NCI-H2081 (cell line): ENCODE measurements at places on chromosomes 4 and X.
A peak's percentile ranks its signal among the peaks of the same experiment; 100 is the strongest.

GRCh38 chr4:108637856-108638255 lies 12.5 kb upstream of the OSTC start:
- DNase-seq, result no peak

DNA sequence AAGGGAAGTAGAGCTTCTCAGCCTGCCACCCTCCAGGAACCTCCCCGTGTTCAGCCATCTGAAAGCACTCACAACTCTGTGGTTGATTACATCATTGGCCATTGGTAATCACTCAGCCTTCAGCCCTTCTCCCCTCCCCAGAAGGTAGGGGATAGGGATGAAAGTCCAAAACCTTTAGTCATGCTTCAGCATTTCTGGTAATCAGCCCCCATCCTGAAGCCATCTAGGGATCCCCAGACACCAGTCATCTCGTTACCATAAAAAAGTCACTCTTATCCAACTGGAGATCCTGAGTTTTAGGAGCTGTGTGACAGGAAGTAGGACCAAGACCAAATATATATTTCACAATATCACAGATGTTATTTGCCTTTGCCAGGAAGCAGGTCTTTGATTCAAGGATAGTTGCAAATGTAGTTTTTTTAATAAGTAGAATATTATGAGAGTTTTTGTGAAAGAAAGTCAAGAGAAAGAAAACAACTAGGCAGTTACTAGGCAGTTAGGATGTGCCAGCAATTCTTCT lies 364.6 kb upstream of the NOCT start:
- DNase-seq, result no peak

DNA sequence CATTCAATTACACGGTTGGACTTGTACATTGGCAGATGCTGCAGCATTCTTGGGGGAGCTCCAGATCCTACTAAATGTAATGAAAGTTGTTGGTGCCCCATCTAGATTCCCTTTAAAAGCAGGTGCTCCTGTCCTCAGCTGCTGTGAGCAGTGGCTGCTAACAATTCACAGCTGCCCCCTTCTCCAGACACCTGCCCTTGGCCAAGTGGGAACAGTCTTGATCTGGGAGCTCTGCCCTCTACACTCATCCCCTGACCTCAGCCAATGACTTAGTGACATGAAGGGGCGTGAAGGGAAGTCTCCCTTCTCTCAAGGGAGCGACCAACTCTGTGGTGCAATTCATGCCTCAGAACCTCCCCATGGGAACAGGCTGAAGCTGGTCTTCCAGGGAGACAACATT lies 125.7 kb downstream of the EIF4E start:
- no peak for DNase-seq

- DNase-seq, result no peak
Observed at GRCh38 chrX:40012868-40013265, 84.9 kb downstream of the BCOR start.

- DNase-seq, result no peak
Observed at GRCh38 chr4:100936661-100937375, 410.5 kb downstream of the PPP3CA start.

DNA sequence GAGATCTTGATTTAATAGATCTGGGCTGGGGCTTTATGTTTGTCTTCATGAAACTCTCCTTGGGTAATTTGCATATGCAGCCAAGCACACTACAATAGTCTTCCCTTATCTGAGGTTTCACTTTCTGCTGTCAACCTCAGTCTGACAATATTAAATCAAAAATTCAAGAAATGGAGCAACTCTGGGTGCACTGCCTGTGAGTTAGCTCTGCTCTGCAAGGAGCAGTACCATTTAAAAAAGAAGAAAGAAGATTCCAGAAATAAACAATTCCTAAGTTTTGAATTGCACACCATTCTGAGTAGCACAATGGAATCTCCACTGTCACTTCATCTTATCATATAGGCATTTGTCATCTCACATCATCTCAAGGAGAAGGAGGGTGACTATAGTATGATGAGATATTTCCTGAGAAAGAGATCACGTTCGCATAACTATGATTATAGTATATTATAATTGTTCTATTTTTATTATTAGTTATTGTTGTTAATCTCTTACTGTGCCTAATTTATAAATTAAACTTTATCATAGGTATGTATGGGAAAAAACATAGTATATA lies 9.4 kb downstream of the FNIP2 start:
- no peak for DNase-seq

- DNase-seq, result no peak
Observed at GRCh38 chr4:2295500-2295899, 33.6 kb upstream of the MXD4 start.

GRCh38 chr4:52552778-52553177 lies 106.3 kb downstream of the USP46 start:
- no peak for DNase-seq

DNA sequence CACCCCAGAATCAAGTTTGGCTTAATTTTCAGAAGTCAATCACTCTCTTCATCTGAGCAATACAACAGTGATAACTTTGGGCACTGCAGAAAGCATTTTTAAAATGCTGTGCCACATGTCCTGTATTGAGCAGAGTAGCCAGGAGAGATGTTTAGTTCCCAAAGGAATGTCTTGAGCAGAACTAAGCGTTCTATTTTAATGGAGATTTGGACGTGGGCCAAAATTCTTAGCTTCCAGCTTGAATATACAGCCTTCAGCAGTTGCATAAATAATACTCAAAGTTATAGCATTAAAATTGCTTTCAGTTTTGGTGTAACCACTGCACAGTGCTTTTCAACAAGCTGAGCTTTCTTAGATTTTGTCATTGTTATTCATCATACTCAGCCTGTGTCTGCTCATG lies 679.2 kb downstream of the NLGN4X start:
- DNase-seq, result no peak

GRCh38 chr4:170875868-170876267 lies 786.1 kb upstream of the AADAT start:
- no peak for DNase-seq

- no peak for DNase-seq
Observed at GRCh38 chrX:66489339-66489738, 149.5 kb downstream of the EDA2R start.

- no peak for DNase-seq
Observed at GRCh38 chr4:15586066-15586465, 69.1 kb downstream of the FBXL5 start.

DNA sequence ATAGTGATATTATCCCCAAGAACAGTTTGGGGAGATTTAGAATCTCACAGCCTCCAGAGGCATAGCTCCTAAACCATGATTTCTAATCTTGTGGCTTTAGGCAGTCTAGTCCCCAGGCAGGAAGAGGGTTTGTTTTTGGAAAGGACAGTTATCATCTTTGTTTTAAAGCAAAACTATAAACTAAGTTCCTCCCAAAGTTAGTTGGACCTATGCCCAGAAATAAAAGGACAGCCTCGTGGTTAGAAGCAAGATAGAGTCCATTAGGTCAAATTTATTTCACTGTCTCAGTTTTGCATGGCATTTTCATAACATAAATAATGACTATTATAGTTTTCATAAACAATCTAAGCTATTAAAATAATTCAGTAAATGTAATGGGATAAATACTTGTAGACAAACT lies 120.5 kb downstream of the MAGEC2 start:
- no peak for DNase-seq

- DNase-seq, result no peak
Observed at GRCh38 chrX:155065035-155065734, 5.8 kb downstream of the CMC4 start.

- DNase-seq, result no peak
Observed at GRCh38 chr4:28313729-28314713, 1453.4 kb downstream of the STIM2 start.

DNA sequence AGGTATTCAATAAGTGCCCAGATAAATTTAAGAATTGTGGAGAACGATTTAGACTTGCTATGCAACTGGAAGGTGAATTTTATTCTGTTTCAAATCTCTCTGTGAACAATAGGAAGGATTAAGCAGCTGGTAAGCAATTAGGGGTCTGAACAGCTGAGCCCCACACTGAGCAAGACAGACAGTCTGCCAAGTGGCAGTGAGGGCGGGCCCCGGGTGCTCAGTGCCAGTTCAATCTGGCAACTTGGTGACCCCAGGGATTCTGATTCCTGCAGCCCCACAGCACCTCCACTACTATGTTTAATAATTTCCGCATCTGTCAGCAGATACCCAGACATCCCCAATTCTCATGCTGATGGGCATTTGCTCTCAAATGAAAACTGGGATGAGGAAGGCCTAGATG lies 317.3 kb downstream of the PPP1R2C start:
- DNase-seq, result no peak

DNA sequence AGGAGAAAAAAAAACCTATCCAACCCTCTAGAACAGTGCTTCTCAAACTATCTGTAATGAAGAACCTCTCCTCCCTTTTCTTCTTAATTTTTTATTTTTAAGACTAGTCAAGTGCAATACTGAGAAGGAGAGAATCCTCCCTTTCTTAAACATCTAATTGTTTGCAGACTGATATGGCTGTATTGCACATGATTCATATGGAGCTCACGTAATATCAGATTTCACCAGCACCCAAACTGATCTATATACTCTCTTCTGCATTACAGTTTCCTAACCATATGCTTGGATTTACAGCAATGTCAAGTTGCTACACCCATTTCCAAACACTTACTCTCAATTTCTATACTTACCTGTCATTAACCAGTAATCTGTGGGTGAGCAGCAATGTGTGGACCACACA lies 9.5 kb downstream of the PRMT9 start:
- DNase-seq, result no peak

DNA sequence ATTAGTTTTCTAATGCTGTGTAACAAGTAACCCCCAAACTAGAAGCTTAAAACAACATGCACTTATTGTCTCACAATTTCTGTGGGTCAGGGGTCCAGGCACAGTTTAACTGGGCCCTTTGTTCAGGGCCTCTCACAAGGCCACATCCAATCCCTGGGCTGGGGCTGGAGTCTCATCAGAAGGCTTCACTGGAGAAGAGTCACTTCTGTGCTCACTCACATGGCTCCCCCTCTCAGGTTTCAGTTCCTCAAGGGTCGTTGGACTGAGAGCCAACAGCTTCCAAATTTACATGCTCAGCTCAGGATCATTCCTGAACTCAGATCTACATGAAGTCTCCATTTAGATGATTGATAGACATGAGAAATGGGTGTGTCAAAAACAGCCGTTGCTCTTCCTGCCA lies 77.1 kb downstream of the EVC start:
- no peak for DNase-seq

GRCh38 chr4:165631912-165632311 lies 241.1 kb upstream of the TLL1 start:
- peak; percentile 96 for DNase-seq

DNA sequence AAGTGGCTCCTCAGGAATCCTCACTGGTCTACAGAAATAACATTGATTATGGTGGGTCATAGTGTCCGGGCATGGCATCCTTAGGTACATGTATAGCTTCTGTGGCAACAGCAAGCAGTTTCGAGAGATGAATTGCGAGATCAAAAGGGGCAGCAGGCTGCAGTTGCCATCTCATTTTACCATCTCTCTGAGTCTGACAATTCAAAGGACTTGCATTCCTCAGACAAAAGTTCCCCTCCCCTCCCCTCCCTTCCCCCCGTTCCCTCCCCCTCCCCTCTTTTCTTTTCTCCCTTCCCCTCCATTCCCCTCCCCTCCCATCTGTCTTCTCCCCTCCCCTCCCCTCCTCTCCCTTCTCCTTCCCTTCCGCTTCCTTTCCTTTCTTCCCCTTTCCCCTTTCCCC lies 70.2 kb downstream of the MTNR1A start:
- no peak for DNase-seq

GRCh38 chr4:3269105-3269927 lies 20.4 kb downstream of the MSANTD1 start:
- no peak for DNase-seq

GRCh38 chr4:17188125-17188524 lies 289.7 kb upstream of the LDB2 start:
- no peak for DNase-seq

- no peak for DNase-seq
Observed at GRCh38 chr4:128601991-128602695, 207.4 kb upstream of the JADE1 start.

- DNase-seq, result no peak
Observed at GRCh38 chr4:154389148-154389547, 102.5 kb downstream of the DCHS2 start.

- no peak for DNase-seq
Observed at GRCh38 chrX:40087425-40088298, 10.1 kb downstream of the BCOR start.
